ENCODE measurements at places on chromosomes 4 and X. TPM values are rescaled to one million over a fixed set of nuclear protein-coding genes. Genes with fewer than 3 reads are reported as not detected.

GRCh38 chr4:93334003-93334402 is 494.6 kb upstream of the ATOH1 start:
- no peaks in the 10 kb centered on the region for H3K36me3 ChIP-seq
- H3K4me3 ChIP-seq, result no peak overlapping the region
- H3K27me3 ChIP-seq, result no peaks in the 10 kb centered on the region
- H3K27ac ChIP-seq, result no peak overlapping the region
- no peaks in the 10 kb centered on the region for H3K4me1 ChIP-seq
- DNase-seq, result peak; percentile 43

- no peak overlapping the region for H3K4me3 ChIP-seq
- H3K27ac ChIP-seq, result peak overlapping the region; percentile 12
- H3K4me1 ChIP-seq, result peaks cover 6% of the 10 kb centered on the region
Measured at GRCh38 chrX:17547658-17548057, 172.7 kb downstream of the NHS start.

GRCh38 chr4:145868637-145869409 is 69.8 kb downstream of the ZNF827 start:
- H3K4me3 ChIP-seq, result no peak overlapping the region
- H3K27ac ChIP-seq, result no peak overlapping the region
- DNase-seq, result peak; percentile 12
- peaks cover 2% of the 10 kb centered on the region for H3K36me3 ChIP-seq

GRCh38 chrX:46488712-46489111 is 56.5 kb downstream of the ZNF674 start:
- no peak overlapping the region for H3K4me3 ChIP-seq
- H3K27me3 ChIP-seq, result no peaks in the 10 kb centered on the region
- H3K36me3 ChIP-seq, result no peaks in the 10 kb centered on the region
- H3K4me1 ChIP-seq, result no peaks in the 10 kb centered on the region

Gene ATP1B4
- not detected for total RNA-seq

- H3K36me3 ChIP-seq, result no peaks in the 10 kb centered on the region
- no peak for DNase-seq
Measured at GRCh38 chr4:164039482-164039881, 545.0 kb downstream of the TMA16 start.

Data from IMR-90 (cell line).